ENCODE measurements at places on chromosomes 7 and 10.
A peak's percentile ranks its signal among the peaks of the same experiment; 100 is the strongest.

DNA sequence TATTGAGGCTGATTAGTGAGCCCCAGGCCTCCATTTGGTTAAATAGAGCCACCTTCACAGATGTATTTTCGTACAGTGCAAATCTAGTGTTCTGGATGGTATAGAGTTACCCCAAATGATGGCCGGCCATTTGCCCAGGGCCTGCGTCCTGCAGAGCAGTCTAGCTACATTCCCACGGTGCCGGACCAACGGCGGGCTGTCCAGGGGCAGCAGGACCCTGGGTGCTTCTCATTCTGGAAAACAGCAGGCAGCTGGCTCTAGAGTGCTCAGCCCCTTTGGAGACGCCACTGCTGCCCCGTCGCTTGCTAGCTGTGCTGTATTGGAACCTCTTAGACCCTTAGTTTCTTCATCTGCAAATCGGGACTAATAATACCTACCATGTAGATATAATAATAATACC, 149.1 kb downstream of the RGS10 start:
- DNase-seq, result no peak

DNA sequence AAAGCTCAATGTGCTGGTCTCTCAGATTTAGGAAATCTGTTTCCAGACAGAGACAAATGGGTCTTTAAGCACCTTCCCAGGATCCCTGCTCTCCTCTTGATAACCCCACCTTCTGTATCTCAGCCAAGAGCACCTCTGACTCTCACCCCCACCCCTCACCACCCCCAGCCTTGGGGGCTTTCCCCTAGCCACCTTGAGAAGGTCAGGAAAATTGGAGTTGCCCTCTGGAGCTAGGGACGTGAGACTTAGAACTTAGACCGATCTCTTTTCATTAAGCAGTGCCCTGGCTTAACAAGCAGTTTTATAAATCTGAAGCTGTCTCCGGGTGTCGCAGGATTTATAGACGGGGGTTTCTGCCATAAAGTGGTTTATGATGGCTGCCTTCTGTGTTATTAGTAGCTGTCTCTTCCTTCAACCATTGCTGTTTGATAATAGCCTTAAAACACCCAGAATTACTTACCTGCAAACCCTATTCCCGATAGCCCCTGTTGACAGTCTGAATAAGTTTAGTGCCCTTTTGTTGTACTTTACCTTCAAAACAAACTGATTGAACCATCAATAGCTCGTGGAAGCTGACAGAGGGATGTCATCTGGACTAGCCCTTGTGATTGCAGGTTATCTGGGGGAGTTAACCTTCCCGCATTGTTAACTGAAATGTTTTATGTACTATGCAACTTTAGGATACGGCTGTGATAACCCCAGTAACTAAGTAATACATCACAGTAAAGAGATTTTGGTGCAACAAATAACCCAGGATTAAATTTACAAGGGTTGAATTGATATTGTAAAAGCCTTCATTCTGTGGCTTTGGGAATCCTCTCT, 621.5 kb downstream of the LRMDA start:
- no peak for DNase-seq

GRCh38 chr10:1297566-1298301, 241.5 kb downstream of the WDR37 start:
- DNase-seq, result no peak

GRCh38 chr10:108736111-108736510, 1187.2 kb downstream of the XPNPEP1 start:
- no peak for DNase-seq

- no peak for DNase-seq
Observed at GRCh38 chr7:107594961-107595737, 15.1 kb downstream of the BCAP29 start.

GRCh38 chr10:131872011-131872826, 28.6 kb upstream of the PPP2R2D start:
- DNase-seq, result no peak

DNA sequence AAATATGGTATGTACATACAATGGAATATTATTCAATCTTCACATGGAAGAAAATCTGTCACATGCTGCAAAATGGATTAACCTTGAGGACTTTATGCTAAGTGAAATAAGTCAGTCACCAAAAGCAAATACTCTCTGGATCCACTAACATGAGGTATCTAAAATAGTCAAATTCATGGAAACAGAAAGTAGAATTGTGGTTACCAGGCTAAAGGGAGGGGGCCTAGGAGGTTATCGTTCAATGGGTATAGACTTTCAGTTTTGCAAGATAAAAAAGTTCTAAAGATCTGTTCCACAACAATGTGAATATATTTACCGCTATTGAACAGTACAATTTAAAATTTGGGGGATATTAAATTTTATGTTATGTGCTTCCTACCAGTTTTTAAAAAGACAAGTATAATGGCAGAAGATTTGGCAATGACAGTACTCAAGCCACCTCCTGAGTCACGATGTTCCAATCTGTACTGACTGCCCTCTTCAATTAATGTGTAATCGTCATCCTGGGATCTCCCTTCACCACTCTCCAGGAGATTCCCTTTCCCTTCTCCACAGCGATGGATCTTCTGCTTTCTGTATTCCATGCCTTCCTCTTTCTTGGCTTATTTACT, 32.3 kb upstream of the IL6 start:
- DNase-seq, result no peak

- no peak for DNase-seq
Observed at GRCh38 chr7:24908727-24909126, 71.3 kb downstream of the OSBPL3 start.

GRCh38 chr7:106504645-106505044, 156.3 kb downstream of the CCDC71L start:
- DNase-seq, result no peak

GRCh38 chr7:116730097-116731022, 58.4 kb downstream of the MET start:
- DNase-seq, result no peak

DNA sequence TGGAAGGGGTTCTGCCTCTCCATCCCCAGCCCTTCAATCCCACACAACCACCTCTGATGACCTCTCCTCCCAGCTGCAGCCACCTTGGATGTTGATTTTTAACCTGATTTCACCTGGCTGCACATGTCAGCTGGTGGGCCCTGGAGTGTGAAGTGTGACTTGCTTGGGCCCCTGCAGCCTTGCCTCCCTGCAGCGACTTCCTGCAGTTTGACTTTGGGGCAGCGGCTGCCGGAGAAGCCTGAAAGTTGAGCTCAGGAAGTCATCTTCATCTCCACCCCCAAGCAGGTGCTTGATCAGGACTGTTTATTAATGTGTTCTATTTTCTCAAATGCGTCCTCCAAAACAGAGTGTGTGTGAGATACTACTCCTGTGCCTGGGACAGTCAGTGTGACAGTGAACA, 675.2 kb upstream of the GALNT17 start:
- DNase-seq, result no peak

DNA sequence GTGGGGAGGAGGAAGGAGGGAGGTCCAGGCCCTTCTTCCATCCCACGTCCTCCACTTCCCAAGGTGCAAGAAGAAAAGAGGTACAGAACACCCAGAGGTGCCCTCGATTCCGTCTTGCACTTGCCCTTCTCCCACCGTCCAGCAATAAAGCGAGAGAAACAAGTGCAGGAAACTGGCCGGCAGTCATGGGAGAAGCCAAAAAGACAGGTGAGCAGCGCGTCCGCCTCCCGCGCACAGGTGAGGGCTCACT, 1.3 kb downstream of the C10orf95 start:
- DNase-seq, result no peak

DNA sequence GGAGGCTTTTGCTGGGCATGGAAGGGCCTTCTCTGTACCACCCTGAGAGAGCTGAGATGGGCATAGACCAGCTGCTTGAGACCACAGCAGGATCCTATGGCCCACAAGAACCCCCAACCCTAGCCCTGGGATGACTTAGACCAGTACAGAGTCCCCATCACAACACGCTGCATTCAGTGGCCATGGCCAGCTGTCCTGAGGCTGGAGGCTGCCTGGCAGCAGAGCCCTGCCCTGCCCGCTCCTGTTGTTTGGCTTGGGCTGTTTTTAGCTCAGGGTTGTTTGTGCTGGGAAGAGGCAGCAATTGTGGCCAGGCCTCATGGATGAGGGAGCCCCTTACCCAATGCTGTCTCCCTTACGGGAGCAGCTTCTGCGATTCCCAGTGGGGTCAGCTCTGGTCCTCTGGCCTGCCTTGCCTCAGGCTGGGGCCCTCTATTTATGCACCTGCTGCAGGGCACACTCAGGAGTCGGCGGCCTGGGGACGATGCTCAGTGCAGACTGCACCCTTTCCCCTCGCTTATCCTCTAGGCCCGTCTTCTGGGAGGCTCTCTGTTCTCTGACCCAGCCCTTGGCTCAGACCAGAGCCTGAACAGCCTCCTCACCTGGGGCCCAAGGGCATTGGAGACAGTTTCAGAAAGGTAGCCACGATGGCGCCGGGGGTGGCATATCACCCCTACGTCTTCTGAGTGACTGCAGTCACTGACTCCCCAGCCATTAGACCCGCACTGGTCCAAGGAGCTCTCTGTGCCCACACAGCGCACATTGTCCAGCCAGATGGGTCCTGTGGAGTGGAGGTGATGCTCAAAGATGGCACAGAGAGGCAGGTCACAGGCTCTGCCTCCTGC, 6.3 kb downstream of the LOXL4 start:
- DNase-seq, result peak; percentile 84

GRCh38 chr7:10475940-10476641, 497.6 kb upstream of the PHF14 start:
- no peak for DNase-seq

GRCh38 chr7:116524609-116525297, at the start of gene CAV1:
TSS of gene CAV1 (plus strand) at chr7:116525036. CDS start at chr7:116525063, 27 bp downstream.
- DNase-seq, result no peak
